ENCODE measurements at places on chromosomes 12 and 14.

GRCh38 chr14:23555533-23555881 lies 564 bp upstream of the THTPA start:
- DNase-seq: no peak

DNA sequence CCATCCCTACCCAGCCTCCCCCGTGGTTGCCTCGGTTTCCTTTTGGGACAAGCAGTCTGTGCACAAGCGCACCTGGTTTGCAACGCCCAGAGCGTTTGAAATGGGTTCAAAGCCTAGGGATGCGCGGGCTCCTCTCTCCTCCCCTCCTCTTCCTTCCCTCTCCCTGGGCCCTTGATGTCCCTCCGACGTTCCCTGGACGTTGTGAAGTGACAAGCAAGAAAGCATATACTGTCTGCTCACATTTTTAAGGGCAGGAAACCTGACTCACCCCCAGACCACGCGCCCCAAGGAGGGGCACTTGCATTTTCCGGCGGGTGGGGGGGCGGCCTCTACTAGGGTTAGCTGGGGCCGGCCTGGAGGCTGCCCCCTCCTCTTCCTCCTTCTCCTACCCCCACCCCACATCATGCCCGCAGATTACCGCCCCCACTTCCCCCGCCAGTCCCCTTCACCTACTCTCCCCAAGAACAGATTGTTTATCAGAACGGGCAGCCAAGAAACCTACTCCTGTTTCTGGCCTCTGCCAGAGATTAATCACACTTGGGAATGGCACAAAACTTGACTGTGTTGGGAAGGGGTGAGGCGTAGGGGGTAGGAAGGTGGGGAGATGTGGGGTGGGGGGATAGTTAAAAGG lies 9.5 kb upstream of the IRF2BPL start:
- DNase-seq: no peak

DNA sequence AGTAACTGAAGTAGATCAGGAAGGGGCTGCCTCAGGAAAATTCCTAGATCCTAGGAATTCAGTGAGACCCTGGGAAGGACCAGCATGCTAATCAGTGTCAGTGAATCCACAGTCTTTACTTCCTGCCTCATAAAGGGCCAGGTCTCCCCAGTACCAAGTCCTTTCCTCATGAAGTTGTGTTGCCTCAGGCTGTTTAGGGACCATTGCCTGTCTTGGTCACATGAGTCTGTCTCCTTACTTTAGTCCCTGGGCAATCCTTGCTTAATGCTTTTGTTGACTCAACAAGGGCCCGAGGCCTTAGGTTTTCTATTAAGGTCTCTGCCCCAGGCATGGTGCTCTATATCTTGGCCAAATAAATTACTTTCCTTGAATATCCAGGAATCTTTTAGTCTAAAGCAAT lies 16.1 kb upstream of the ATF1 start:
- DNase-seq: no peak

DNA sequence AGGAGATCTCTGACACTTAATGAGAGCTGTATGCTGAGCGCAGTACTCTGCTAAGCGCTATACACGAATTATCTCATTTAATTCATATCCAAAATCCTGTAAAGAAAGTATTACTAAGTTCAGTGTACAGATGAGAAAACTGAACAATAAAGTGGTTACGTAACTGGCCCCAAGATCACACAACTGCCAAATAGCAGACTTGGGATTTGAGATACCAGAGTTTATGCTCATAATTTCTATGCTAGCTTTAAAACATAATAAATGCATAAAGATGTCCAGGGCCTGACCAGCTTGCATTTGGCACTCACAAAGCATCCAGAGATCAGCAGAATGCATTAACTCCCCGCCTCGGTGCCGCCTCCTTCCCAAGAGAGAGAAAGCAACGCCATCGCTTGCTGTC lies 83.2 kb upstream of the PWP1 start:
- DNase-seq: no peak

DNA sequence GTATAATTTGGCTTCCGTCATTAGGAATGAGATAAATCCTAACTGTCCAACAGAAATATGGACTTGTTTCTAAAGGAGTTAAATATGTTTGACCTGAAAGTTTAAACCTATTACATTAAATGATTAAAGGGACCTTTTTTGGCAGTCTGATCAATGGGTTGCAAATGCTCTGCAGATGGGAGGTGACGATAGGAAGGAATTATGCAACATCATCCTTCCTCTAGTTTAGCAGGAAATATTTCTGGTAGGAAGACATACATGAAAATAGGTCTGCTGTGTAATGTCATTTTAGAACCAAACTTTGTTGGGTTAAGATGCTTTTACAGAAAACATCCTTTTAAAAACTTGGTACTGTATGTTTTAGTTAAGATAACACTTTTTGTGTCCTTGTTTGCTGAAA lies 2.6 kb downstream of the LRRC10 start:
- no peak for DNase-seq

- no peak for DNase-seq
Observed at GRCh38 chr14:22397221-22397737, 191.7 kb downstream of the DAD1 start.

- no peak for DNase-seq
Observed at GRCh38 chr12:95115641-95116040, 42.2 kb upstream of the NR2C1 start.

GRCh38 chr12:80939231-80939950 lies 1.7 kb upstream of the LIN7A start:
- DNase-seq: no peak

DNA sequence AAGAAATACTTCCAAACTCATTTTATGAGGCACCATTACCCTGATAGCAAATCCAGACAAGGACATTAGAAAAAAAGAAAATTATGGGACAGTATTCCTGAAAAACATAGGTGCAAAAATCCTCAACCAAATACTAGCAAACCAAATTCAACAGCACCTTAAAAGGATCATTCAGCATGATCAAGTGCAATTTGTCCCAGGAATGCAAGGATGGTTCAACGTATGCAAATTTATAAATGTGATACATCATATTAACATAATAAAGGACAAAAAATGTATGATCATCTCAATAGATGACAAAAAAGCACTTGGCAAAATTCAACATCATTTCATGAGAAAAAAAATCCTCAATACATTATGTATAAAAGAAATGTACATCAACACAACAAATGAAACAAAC lies 162.9 kb downstream of the DUSP6 start:
- DNase-seq: no peak

DNA sequence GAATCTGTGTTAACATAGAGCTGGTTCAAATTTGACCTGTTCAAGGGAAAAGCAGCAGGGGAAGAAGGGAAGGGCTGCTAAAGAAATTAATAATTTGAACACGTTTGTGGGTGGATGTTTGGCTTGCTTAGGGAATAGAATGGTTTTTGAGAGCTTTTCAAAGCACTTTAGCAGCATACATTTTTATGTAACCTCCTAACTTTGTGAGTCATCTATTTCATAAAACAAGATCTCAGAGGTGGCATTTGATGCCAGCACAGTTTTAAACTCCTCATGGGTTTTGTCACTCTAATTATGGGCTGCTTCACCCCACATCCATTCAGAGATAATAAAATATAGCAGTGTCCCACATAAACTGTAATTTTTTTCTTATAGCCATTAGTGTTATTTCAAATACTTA lies 143.8 kb downstream of the ACSS3 start:
- no peak for DNase-seq

GRCh38 chr12:107159384-107159900 lies 66.1 kb upstream of the CRY1 start:
- no peak for DNase-seq

GRCh38 chr12:89252284-89252683 lies 100.0 kb downstream of the DUSP6 start:
- DNase-seq: no peak

Measured in left forelimb (tissue), 1 donor.